Activated T-helper 2 cell treated with anti-CD3 and anti-CD28 coated beads, Interferon-gamma antibody, Interleukin-2, Interleukin-4, amounts not matched to agents 10 μg/mL and 5 μg/mL and 100 μg/mL, durations not matched to agents 14 hours and 24 hours and 36 hours (primary cell): ENCODE measurements at places on chromosomes 16 and 17. TPM values are rescaled to one million over a fixed set of nuclear protein-coding genes. Genes with fewer than 3 reads are reported as not detected.

GRCh38 chr16:22353191-22353919, 21.1 kb downstream of the CDR2 start:
- no peak overlapping the region for H3K4me3 ChIP-seq
- H3K36me3 ChIP-seq = peaks cover 72% of the 10 kb centered on the region
- H3K27ac ChIP-seq = peak overlapping the region; percentile 95
- H3K27me3 ChIP-seq = no peaks in the 10 kb centered on the region

- H3K27me3 ChIP-seq = no peaks in the 10 kb centered on the region
- peaks cover 21% of the 10 kb centered on the region for H3K36me3 ChIP-seq
- peaks cover 46% of the 10 kb centered on the region for H3K4me1 ChIP-seq
- H3K27ac ChIP-seq = no peak overlapping the region
Observed at GRCh38 chr17:8292639-8293395, 2.4 kb downstream of the SLC25A35 start.

DNA sequence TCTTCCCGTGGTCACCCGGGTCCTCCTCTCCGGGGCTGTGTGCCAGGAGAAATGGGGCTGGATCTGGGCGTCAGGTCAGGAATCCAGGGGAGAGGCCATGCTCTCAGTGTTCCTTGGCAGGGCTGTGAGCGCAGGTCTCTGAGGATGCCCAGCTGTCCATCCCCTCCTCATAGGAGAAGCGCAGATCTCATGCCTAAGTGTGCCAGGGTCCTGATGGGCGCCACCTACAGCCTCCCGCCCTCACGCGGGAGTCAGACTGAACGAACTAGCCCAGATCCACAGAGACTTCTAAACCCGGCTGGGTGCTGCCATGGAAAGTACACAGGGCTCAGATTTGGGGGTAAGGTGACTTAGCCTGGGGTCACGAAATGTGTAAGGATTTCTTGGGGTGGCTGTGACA, 24.3 kb downstream of the MGRN1 start:
- no peak overlapping the region for H3K4me3 ChIP-seq
- H3K4me1 ChIP-seq = peaks cover 12% of the 10 kb centered on the region
- no peak for DNase-seq
- peaks cover 31% of the 10 kb centered on the region for H3K36me3 ChIP-seq
- H3K27me3 ChIP-seq = no peaks in the 10 kb centered on the region
- H3K27ac ChIP-seq = peak overlapping the region; percentile 54

DNA sequence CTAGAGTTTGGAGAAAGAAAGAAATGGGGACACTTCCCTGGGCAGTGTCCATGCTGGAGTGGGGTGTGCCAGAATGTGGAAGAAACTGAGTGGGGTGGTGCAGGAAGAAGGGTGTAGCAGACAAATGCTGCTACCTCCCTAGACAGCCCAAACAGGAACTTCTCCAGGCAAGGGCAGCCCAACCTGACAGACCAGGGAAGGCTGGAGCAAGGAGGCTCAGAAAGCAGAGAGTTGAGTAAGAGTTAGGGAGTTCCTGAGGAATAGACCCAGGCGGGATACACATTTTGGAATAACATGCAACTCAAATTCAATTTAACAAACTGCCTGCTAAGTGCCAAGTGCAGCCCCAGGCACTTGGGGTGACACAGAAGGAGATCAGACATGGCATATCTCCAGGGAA, 1.0 kb upstream of the MYO18A start:
- no peak overlapping the region for H3K27ac ChIP-seq
- H3K27me3 ChIP-seq = peaks cover 11% of the 10 kb centered on the region
- H3K36me3 ChIP-seq = no peaks in the 10 kb centered on the region
- no peak for DNase-seq

GRCh38 chr16:83954577-83955016, 1.6 kb downstream of the OSGIN1 start:
- peaks cover 11% of the 10 kb centered on the region for H3K4me1 ChIP-seq
- peaks cover 10% of the 10 kb centered on the region for H3K27me3 ChIP-seq
- no peak overlapping the region for H3K4me3 ChIP-seq
- H3K27ac ChIP-seq = no peak overlapping the region
- DNase-seq = no peak

GRCh38 chr17:19708431-19709175, 7.8 kb downstream of the SLC47A2 start:
- H3K27me3 ChIP-seq = no peaks in the 10 kb centered on the region
- no peaks in the 10 kb centered on the region for H3K4me1 ChIP-seq
- no peak overlapping the region for H3K27ac ChIP-seq

GRCh38 chr16:24670623-24671454, 58.6 kb upstream of the TNRC6A start:
- H3K36me3 ChIP-seq = no peaks in the 10 kb centered on the region
- H3K4me3 ChIP-seq = no peak overlapping the region
- DNase-seq = no peak
- no peaks in the 10 kb centered on the region for H3K27me3 ChIP-seq
- H3K4me1 ChIP-seq = peaks cover 17% of the 10 kb centered on the region

Gene NHLRC4
- 1.1 and 1.3 TPM in 2 replicates for total RNA-seq

Gene MPO
- not detected in 2 replicates for total RNA-seq
